ENCODE measurements at places on chromosomes 16 and 17. TPM values are rescaled to one million over a fixed set of nuclear protein-coding genes. Genes with fewer than 3 reads are reported as not detected.
A peak's percentile ranks its signal among the peaks of the same experiment; 100 is the strongest.

GRCh38 chr16:67432506-67432890 lies 1.6 kb downstream of the HSD11B2 start:
- peaks cover 36% of the 10 kb centered on the region for H3K4me1 ChIP-seq
- peak overlapping the region; percentile 90 for H3K27ac ChIP-seq
- DNase-seq = no peak
- peak overlapping the region; percentile 49 for H3K4me3 ChIP-seq

SDR42E1 gene
- total RNA-seq = 9.8 TPM

- no peaks in the 10 kb centered on the region for H3K36me3 ChIP-seq
Observed at GRCh38 chr16:85613604-85614337, 649 bp downstream of the GSE1 start.

- H3K4me3 ChIP-seq = peak overlapping the region; percentile 91
- DNase-seq = peak; percentile 32
- peaks cover 63% of the 10 kb centered on the region for H3K4me1 ChIP-seq
- H3K36me3 ChIP-seq = no peaks in the 10 kb centered on the region
Observed at GRCh38 chr17:42674755-42675347, 1.9 kb downstream of the PLEKHH3 start.

PRSS8 gene
- total RNA-seq = 510 TPM

LDAF1 gene
- 56.1 TPM for total RNA-seq

GRCh38 chr17:36088670-36089338 lies 1.1 kb downstream of the CCL3 start:
- no peaks in the 10 kb centered on the region for H3K4me1 ChIP-seq
- H3K27ac ChIP-seq = no peak overlapping the region
- no peak overlapping the region for H3K4me3 ChIP-seq
- no peaks in the 10 kb centered on the region for H3K27me3 ChIP-seq
- H3K36me3 ChIP-seq = no peaks in the 10 kb centered on the region
- no peak for DNase-seq

DNA sequence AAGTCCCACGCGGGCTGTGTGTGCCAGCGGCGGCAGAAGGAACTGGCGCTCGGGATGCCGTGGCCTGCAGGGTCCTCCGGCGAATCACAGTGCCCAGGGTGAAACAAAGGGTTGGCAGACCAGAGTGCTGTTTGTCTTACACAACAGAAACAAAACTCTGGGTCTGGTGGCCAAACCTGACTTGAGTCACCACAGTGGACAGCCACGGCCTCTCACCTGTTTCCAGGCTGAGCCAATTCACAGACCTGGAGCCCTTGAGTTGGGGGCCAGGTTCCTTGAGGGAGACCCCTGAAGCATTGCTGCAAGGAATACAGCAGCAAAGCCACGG lies 2.1 kb upstream of the CHMP6 start:
- no peaks in the 10 kb centered on the region for H3K27me3 ChIP-seq
- no peak overlapping the region for H3K27ac ChIP-seq
- H3K4me3 ChIP-seq = no peak overlapping the region

- no peak overlapping the region for H3K27ac ChIP-seq
- H3K36me3 ChIP-seq = no peaks in the 10 kb centered on the region
- no peak overlapping the region for H3K4me3 ChIP-seq
- H3K4me1 ChIP-seq = peaks cover 12% of the 10 kb centered on the region
Observed at GRCh38 chr17:50049636-50050035, 6.3 kb upstream of the ITGA3 start.

DNA sequence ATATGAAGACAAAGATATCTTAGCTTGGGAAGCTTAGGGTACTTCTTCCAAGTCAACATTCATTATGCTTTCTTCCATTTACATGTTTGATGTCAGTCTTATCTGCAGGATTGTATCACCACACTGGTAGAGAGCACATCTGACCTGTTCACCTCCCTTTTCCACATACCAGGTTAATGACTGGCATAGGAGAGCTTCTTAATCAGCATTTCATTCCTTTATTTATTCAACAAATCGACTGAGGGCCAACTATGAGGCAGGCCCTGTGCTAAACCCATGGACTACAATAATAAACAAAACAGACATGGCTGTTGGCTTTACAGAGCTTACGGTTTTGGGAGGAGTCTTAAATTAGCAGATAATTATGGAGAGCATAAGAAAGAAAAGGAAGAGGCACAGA lies 378.1 kb upstream of the CDH11 start:
- H3K36me3 ChIP-seq = no peaks in the 10 kb centered on the region
- no peak for DNase-seq
- H3K4me3 ChIP-seq = no peak overlapping the region
- no peaks in the 10 kb centered on the region for H3K4me1 ChIP-seq
- no peaks in the 10 kb centered on the region for H3K27me3 ChIP-seq

DNA sequence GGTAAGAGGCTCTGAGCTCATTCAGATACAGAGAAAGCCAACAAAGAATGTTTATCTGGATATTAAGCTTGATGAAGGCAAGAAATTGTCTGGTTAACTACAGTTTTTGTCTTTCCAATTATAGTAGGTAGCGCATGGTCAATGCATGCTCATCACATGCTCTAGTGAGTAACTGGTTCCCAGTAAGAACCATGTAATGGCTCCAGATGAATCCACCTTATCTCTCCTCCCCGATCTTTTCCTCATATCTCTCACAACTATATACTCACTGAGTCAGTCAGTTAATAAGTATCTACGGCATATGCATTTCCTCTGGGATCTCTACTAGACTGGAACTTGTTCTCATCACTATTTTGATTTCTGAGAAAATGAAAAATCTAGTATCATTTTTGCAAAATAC lies 340.7 kb upstream of the DYNLRB2 start:
- no peaks in the 10 kb centered on the region for H3K4me1 ChIP-seq
- H3K4me3 ChIP-seq = no peak overlapping the region
- no peaks in the 10 kb centered on the region for H3K36me3 ChIP-seq
- no peak for DNase-seq
- H3K27me3 ChIP-seq = no peaks in the 10 kb centered on the region
- H3K27ac ChIP-seq = no peak overlapping the region

GRCh38 chr16:67901734-67902133 lies 8.7 kb downstream of the PSKH1 start:
- H3K27me3 ChIP-seq = no peaks in the 10 kb centered on the region
- no peak overlapping the region for H3K4me3 ChIP-seq
- peak; percentile 33 for DNase-seq
- H3K36me3 ChIP-seq = no peaks in the 10 kb centered on the region

LRRC45 gene
- total RNA-seq = 12.7 TPM

GRCh38 chr17:67069603-67070136 lies 25.3 kb downstream of the CACNG1 start:
- H3K4me1 ChIP-seq = no peaks in the 10 kb centered on the region
- H3K27ac ChIP-seq = no peak overlapping the region
- DNase-seq = no peak

- peaks cover 60% of the 10 kb centered on the region for H3K27me3 ChIP-seq
- H3K36me3 ChIP-seq = no peaks in the 10 kb centered on the region
- no peak overlapping the region for H3K4me3 ChIP-seq
- H3K4me1 ChIP-seq = peaks cover 34% of the 10 kb centered on the region
- no peak overlapping the region for H3K27ac ChIP-seq
Observed at GRCh38 chr16:1335211-1335971, 1.9 kb downstream of the BAIAP3 start.

GRCh38 chr16:68257906-68258800 lies 6.2 kb upstream of the SLC7A6 start:
- peak; percentile 66 for DNase-seq
- H3K36me3 ChIP-seq = no peaks in the 10 kb centered on the region
- peak overlapping the region; percentile 87 for H3K27ac ChIP-seq

GRCh38 chr17:81459224-81459623 lies 53.4 kb downstream of the ACTG1 start:
- no peak overlapping the region for H3K27ac ChIP-seq
- H3K27me3 ChIP-seq = no peaks in the 10 kb centered on the region
- H3K36me3 ChIP-seq = no peaks in the 10 kb centered on the region
- H3K4me3 ChIP-seq = no peak overlapping the region

UTS2R gene
- not detected for total RNA-seq

DNA sequence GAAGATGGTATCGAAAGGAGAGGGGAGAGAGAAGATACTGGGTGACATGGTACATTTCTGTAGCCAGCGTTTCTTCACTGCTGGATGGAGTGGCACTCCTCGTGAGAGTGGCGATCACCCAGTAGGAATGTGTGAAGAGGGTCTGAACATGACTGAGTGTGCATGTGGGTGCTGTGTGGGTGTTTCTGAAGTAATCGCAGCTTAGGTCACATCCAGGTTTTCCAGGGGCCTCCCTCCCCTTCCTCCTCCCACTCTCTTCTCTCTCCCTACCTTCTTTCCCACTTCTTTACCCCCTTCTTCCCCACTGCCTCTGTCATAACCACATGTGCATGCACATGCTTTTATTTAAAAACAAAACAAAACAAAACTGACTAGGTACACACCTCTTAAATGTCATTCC lies 1.8 kb downstream of the CLEC3A start:
- H3K27ac ChIP-seq = no peak overlapping the region
- no peaks in the 10 kb centered on the region for H3K4me1 ChIP-seq
- no peak overlapping the region for H3K4me3 ChIP-seq
- no peaks in the 10 kb centered on the region for H3K36me3 ChIP-seq

DNA sequence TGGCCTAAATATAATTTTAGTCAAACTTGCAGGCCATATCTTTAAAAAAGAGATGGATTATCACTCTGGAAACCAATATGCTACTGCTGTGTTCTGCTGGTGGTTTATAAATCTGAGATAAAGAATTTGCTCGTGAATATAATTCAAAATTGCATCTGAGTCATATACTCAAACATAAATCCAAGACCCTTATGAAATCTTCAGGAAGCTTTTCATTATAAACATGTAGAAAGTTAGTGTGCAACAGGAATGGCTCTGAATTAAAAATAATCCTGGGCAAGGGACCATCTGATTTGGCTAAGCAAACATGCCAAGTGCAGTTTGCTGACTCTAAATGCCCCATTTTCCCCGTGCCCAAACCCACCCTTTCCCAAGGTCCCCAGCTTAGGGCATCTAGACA lies 57.3 kb downstream of the TEX2 start:
- no peaks in the 10 kb centered on the region for H3K27me3 ChIP-seq
- no peak overlapping the region for H3K4me3 ChIP-seq
- no peaks in the 10 kb centered on the region for H3K36me3 ChIP-seq
- H3K27ac ChIP-seq = no peak overlapping the region
- peaks cover 8% of the 10 kb centered on the region for H3K4me1 ChIP-seq
- no peak for DNase-seq

DNA sequence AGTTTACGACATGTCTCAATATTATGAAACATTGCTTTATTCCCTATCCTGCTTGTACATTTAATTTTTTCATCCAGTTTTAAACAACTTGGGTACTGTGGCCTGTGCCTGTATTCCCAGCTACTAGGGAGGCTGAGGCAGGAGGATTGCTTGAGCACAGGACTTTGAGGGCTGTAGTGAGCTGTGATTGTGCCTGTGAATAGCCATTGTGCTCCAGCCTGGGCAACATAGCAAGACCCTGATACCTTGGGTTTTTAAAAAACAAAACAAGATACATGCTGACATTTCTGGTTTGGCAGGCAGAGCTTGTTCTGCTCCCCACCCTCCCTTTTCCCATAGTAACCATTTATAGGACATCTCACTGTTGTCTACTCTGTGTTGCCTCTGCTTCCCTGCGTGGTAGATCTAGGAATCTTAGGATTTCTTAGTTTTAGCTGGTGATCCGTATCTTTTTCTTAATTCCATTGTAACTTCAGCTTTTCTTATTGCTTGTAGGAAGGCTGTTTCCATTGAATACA lies 35.6 kb downstream of the TENT4B start:
- no peaks in the 10 kb centered on the region for H3K36me3 ChIP-seq
- no peak for DNase-seq
- no peak overlapping the region for H3K27ac ChIP-seq
- peaks cover 34% of the 10 kb centered on the region for H3K4me1 ChIP-seq
- H3K4me3 ChIP-seq = no peak overlapping the region
